ENCODE measurements at places on chromosomes 7 and 10. TPM values are rescaled to one million over a fixed set of nuclear protein-coding genes. Genes with fewer than 3 reads are reported as not detected.

GRCh38 chr7:2409745-2410414 lies 6.5 kb downstream of the CHST12 start:
- DNase-seq, result no peak

DNA sequence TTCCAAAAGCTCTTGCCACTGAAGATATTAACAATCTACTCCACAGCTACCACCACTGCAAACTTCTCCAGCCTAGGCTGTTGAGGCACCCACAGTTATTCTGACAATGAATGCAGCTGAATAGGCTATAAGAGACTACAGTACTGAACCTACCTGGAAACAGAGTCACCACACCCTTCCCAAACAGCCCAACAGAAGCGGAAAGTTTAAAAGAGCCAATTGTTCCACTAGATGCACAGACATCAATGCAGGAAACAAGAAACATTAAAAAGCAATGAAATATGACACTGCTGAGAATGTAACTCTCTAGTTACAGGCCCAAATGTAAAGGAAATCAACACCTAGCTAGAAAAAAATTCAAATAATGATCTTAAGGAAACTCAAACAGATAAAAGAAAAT lies 64.5 kb upstream of the PLA2G12B start:
- DNase-seq, result no peak

GRCh38 chr7:48139459-48139858 lies 31.8 kb upstream of the ABCA13 start:
- no peak for DNase-seq

GRCh38 chr7:130891254-130892094 lies 157.5 kb upstream of the KLF14 start:
- DNase-seq, result peak; percentile 56

HNRNPH3 gene
- 24.1 TPM for total RNA-seq

SEMA3C gene
- 3.0 TPM for total RNA-seq

DNA sequence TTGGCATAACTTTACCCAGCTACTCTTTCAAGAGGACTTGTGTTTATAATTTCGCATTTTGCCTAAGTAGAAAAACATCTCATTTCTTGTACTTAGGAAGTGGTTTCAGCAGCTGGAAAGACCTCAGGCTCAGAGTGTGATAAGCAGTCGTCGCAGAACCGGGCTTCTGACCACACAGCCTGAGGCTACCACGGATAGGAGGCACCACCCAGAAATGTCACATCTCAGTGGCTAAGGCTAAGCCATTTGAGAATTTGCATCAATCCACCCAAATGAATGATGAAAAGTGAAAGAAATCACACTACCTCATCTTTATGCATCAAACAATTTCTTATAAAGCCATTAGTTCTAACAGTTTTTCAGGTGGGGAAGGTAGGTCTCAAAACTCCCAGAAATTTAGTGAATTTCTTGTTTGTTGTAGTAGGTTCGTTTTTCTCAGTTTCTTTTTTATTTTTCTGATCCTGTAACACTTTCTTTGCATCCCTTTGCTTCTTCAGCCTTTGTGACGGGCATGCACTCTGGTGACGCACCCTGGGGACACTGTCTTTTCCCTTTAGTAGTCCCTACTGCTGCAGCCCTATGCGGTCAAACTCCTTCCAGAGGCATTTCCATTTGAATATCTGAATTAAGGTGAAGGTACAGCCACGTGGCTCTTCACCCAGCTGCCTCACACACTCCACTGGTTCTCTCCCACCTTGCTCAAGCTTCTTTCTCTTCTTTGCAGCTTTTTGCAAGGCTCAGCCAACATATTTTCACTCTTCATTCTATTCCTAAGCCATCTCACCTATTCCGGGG lies 68.5 kb downstream of the MAP3K8 start:
- DNase-seq, result no peak

DNA sequence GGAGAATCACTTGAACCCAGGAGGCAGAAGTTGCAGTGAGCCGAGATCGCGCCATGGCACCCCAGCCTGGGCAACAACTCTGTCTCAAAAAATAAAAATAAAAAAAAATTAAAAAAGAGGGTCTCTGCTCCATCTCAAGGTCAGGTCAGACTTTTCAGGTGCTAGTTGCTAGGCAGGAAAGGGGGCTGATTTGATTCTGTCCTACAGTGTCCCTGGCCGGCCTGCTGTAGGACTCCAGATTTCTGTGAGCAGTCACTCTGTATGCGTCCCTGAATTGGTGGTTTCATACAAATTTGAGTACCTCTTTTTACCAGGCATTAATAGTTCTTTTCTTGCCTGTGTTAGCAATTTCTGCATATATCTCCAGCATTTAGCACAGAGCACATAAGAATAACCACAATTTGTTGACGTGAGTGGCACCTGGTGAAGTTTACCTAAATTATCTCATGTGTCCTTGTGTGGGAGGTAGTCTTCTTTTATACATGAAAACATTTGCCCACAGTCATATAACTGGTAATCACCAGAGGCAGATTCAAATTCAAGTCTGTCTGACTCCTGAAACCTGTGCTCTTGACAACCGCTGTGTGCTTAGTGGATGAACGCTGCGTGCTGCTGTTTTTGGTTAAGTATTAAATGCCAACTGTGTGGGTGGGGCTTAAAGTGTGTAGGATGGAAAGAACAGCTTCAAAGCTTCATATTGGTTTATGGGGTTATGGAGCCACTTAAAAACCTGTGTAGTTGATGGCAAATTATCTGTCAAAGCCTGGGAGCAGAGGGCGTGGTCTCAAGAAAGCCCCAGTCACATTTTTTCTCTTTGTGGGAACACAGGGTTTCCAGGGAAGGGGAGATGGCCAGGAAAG lies 3.2 kb upstream of the ZNF775 start:
- no peak for DNase-seq
